GM13976 (cell line): ENCODE measurements at places on chromosomes 7 and 10.

DNA sequence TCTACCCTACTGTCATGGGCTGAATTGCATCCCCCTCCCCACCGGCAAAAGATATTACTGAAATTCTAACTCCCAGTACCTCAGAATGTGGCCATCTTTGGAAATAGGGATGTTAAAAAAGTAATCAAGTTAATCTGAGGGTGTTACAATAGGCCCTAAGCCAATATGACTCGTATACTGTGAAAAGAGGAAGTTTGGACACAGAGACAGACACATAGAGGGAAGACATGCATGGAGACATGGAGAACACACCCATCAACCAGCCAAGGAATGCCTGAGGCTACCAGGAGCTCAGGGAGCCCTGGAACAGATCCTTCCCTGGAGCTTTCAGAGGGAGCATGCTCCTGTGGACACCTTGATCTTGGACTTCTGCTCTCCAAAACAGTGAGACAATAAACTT lies 138.2 kb upstream of the ADO start:
- no peak for DNase-seq

- DNase-seq = peak; percentile 16
These were observed 52.0 kb downstream of the ZRANB1 start for GRCh38 chr10:124993736-124994451.

DNA sequence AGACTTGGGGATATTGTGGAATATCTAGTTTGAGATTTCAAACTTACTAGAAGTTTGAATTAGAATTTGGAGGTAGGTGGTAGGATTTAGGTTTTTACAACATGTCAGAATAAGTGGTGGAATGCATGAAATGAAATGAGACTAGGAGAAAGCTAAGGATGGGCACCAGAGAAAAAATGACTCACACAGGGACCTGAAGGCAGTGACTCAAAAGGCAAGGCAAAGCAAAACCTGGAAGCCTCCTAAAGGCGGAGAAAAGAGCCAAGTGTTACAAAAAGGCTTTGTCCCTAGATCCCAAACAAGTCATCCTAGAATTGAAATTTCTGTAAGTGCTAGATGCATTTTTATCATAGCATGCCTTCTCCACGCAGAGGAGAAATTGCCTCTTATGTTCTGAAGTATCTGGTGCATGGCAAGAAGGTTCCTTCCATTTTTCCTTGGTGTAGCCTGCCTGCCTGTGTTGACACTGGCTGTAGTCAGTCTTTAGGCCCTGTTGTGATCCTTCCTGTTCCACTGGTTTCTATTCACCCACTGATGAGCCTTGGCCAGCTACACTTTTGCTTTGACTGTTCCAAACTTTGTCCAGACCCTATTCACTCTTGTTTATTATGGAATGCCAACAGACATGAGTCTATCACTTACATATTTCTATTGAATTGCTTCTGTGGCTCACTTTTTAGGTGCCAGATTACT lies 109.3 kb downstream of the ETV1 start:
- no peak for DNase-seq

DNA sequence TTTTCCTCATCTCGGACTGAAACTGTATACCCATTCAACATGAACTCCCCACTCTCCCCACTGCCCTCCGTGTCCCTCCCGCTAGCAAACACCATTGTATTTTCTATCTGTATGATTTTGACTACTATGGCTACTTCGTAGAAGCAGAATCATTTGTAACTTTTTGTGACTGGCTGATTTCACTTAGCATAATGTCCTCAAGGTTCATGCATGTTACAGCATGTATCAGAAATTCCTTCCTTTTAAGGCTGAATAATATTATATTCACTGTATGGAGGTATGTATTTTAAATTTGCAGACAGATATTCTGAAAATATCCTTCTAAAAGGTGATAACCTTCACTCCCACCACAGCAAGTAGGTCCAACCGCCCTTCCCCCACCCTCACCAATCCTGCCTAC lies 42.9 kb upstream of the MMD2 start:
- DNase-seq = no peak

GRCh38 chr10:44929356-44930255 lies 18.5 kb downstream of the TMEM72 start:
- no peak for DNase-seq

DNA sequence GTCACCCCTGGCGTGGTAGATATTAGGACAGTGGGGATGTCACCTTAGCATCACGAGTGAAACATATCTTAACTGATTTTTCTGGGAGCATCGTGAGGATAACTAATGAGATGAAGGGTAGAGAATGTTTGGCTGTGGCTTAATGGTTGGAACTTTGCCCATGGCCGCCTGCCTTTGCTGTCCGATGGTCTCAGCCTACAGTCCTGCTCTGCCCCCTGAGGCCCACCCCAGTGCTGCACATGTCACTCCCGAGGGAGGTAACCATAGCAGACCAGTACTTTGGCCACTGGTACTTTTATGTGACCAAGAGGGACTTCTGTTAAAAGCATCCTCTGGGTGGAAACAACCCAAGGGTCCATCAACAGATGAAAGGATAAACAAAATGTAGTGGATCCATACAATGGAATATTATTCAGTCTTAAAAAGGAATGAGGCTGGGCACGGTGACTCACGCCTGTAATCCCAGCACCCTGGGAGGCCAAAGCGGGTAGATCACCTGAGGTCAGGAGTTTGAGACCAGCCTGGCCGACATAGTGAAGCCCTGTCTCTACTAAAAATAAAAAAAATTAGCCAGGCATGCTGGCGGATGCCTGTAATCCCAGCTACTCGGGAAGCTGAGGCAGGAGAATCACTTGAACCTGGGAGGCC lies 58.4 kb downstream of the TACR2 start:
- no peak for DNase-seq

DNA sequence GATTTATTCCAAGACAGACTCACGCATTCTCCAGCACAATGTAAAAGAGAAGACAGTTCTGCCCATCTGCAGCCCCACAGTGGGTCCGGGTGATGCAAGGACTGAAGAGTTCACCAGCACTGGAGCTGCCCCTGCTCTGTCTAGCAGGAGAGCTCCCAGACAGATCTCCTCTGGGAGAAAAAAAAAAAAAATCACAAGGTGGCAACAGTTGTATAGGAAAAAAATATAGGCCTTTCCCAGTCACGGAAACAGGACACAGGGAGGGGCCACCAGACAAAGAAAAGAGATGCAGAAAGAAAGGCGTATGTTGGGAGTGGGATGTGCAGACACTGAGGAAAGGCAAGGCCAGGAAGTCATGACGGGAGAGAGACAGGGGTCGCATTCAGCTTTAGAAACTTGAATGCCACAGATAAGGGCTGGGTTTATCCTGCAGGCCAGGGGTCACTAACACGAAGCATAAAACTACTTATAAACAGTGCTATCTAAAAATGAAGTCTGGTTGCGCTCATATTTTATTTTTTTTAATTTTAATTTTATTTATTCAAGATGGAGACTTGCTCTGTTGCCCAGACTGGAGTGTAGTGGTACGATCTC lies 54.1 kb downstream of the FAM171A1 start:
- no peak for DNase-seq

DNA sequence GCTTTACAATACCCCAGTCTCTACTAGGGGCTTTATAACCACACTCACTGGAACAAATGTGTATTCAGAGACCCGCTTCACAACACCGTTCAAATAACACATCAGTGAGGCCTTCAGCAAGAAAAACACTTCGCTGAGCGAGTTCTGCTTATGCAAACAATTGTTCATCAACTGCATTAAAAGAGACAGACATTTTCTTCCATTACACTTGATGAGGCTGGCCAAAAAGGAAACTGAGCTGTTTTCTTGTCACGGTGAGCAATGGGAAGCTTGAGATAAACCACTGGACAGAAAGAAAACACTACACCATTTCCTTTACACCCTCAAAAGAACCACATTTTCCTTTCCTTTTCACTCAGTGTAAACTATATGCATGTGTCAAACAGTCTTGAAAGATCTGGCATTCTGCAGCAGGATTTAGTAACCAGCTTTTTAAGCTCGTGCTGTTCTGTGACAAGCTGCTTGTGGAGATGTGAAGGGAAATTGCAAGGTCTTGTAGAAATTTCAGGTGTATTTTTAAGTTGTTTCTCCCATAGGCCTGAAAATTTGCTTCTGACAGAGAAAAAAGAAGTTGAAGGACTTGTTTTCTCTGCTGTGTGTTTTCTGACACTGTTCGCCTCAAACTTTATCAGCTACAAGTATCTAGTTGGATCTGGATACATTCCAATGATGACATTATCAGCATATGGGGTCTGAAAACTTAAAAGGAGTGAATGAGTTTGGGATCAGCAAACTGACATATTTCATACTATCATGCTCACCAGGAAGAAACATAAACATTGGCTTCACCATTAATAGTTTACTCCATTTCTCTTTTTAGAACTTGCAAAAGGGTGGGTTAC lies 693.1 kb downstream of the PARD3 start:
- DNase-seq = no peak
